ENCODE measurements at places on chromosomes 3 and 15.

GRCh38 chr15:98324341-98324970 is 323.9 kb upstream of the IGF1R start:
- no peak for DNase-seq

DNA sequence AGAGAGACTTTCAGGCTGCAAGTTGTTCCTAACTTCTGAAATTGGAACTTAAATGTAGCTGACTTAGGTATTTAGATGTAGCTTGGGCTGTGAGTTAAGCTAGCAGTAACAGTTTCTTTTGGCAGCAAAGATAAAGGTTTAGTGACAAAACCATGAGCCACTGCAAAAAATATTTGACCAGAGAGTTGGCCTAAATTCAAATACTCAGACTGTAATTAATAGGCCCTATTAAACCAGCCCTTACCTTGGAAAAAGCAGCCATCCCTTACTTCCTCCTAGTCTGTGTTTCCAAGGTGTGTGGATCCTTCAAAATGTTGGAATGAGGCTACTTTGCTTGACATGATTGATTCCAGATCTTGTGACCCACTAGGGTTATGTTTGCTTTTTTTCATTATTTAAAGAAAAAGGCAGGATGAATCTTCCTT is 8.2 kb downstream of the TPM1 start:
- DNase-seq: no peak

GRCh38 chr3:127639173-127640041 is 10.4 kb downstream of the PODXL2 start:
- no peak for DNase-seq

GRCh38 chr3:134186391-134186790 is 64.3 kb downstream of the RYK start:
- DNase-seq: no peak

DNA sequence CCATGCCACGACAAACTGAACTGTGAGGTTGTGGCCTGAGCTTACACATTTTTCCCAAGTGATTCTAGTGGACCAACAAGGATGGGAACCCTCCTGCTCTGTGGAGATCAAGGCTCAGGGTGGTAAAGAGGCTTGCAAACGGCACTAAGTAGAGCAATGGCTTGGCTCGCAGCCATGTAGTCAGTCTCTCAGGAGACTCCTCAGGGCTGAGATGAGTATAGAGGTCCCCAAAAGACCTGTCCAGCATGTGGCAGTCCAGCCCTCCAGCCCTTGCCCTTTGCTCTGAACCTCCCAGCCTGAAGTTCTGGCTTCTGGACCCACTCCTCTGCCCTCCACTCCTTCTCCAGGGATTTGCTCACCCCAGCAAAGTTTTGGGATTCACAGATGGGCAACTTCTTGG is 8.3 kb upstream of the CAMP start:
- no peak for DNase-seq

DNA sequence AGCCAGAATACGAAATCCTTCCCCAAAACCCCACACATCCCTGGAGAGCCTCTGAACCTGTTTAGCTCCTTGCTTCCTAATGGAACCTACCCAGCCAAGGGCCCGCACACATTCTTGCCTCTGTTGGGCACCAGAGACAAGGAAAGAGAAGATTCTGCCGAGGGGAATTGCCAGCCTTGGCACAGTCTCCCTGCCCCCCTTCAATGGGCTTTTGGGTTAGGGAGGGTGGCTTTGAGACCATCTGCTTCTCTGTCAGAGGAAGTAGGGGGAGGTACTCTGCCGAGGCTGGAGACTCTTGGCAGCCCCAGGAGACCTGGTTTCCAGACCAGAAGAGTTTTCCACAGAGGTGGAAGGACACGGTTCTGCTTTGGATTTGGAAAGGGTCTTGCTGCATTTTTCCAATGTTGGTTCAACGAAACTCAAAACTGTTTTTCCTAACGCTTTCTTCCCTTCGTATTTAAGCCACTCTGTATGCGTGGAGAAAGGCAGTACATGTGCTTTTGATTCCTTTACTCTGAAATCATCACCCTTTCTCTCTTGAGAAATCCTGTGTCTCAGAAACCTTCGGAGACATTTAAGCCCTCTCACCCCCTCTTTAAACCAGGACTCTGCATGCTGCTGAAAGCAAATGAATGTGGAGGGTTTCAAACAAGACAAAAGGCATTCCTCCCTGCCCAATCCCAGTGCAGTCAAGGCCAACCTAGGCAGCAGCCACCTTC is 78.8 kb upstream of the PRR23C start:
- DNase-seq: no peak

DNA sequence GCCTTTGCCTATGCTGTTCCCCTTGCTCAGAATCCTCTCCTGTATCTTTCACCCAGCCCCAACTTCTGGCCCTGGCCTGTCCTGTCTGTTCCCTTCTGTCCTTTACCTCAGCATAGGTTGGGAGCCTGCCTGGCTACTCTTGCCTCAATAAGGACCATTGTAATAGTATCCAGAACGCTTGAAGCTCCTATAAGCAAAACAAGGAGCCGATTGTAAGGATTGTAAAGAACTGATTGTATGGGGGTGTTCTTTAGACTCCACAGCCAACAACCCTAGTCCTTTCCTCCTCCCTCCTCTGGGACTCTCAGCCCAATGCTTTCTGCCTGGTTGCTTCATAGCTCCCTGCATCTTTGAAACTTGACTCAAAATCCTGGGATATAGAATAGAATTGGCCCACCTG is 18.7 kb upstream of the RAD54L2 start:
- no peak for DNase-seq

DNA sequence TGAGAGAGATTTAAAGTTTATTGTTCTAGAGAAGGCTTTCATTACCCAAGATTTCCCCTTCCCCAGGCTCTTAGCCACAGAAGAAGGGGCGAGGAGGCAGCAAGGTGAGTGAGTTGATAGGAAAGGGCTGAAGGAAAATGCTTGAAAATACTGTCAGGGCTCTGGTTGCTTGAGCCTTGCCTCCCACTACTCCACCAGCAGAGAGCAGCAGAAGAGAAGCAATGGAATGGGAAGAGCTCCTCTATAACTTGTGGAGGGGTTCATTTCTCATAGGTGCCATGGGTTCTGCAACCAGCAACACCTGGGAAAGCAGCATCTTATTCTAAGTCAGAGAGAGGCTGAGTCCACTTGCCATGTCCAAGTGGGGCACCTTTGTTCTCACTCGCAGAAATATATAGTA is 184.0 kb upstream of the CNTN6 start:
- DNase-seq: no peak

DNA sequence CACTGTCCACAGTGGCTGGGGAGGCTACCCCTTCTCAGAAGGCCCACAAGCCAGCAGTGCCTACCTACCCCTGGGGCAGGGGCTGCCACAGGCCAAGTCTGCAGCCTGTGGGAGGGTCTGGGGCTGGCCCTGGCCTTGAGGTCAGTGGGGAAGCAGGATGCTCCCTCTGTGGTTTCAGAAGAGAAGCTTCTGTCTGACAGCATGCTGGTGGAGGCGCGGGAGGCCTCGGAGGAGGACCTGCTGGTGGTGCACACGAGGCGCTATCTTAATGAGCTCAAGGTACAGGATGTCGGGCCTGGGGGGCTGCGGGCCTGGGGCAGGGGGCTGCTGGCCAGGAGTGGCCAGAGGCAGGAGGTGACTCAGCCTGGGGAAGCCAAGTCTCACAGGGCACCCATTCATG is 3.2 kb downstream of the HDAC11 start:
- no peak for DNase-seq

DNA sequence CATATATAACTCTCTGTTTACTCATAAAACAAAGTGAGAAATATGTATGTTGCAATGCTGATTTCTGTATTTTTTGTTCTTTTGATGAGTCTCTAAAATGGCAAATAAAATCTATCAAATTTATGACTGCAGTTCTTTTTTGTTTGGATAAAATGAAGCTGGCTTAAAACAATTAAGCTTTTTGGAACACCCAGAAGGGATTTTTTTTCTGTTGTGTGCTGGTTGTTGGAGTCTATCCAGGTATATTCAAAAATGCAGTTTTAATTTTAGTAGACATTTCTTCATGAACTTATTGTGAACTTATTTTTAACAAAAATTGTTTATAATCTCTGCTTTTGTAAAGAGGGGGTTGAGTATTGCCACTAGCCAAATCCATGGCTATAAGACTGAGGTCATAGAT is 405.5 kb downstream of the RAP2B start:
- DNase-seq: no peak

- DNase-seq: peak; percentile 19
Observed at GRCh38 chr15:69145694-69146492, 14.5 kb upstream of the GLCE start.

GRCh38 chr3:3194861-3195260 is 15.4 kb upstream of the CRBN start:
- no peak for DNase-seq

GRCh38 chr3:128424508-128425069 is 42.1 kb downstream of the DNAJB8 start:
- DNase-seq: no peak

DNA sequence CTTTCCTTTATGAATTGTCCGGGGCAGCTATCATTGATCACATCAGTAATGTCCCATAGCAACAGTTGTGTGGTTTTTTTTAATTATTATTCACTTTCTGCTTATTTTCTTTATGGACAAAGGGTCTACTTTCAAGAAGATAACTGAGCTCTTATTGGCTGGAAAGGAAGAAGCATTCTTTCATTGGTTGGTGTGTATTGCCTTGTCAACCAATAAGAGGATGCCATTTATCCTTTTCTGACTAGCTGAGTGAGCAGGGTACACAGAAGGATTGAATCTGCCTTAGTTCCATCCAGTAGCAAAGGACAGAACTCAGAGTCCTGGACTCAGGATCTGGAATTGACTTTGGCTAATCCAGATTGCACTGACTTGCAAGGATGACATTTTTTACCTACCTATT is 13.2 kb upstream of the AEN start:
- no peak for DNase-seq

GRCh38 chr3:57464011-57464410 is 80.1 kb downstream of the DNAH12 start:
- DNase-seq: no peak

GRCh38 chr15:25246641-25247406 is 192.0 kb downstream of the UBE3A start:
- DNase-seq: no peak

DNA sequence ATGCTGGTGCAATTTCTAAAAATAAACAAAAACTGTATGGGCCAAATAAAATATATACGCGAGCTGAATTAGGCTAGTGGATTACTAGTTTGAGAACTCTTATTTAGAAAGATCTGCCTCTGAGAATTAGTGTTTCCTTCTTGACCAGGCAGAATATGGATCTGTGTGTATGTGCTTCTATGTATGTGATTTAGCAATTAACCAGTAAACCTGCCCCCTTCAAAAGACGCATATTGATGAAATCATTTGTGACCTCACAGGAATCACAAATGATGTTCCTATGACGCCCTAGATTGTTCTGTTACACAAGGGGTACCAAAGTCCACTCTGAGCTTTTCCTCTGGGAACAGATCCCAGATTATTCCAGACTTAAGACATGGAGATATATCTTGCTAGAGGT is at the start of gene TUSC7:
TUSC7 (plus strand) TSS at position 301 of the 400 bp plus-strand sequence.
- DNase-seq: no peak

GRCh38 chr15:72365844-72366243 is 10.0 kb downstream of the HEXA start:
- DNase-seq: no peak

GRCh38 chr3:111853068-111853467 is 6.0 kb upstream of the PHLDB2 start:
- no peak for DNase-seq

DNA sequence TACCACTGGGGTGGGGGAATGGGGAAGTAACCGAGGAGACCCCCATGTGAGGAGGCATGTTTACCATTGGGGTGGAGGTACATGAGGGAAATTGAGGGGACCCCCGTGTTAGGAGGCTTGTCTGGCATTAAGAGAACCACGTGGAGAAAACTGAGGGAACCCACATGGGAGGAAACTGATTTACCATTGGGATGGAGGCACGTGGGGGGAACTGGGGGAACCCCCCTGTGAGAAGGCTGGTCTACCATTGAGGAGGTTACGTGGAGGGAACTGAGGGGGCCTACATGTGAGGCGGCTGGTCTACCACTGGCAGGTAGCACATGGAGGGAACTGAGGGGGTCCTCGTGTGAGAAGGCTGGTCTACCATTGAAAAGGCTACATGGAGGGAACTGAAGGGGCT is 159.4 kb downstream of the FBLN2 start:
- DNase-seq: no peak

DNA sequence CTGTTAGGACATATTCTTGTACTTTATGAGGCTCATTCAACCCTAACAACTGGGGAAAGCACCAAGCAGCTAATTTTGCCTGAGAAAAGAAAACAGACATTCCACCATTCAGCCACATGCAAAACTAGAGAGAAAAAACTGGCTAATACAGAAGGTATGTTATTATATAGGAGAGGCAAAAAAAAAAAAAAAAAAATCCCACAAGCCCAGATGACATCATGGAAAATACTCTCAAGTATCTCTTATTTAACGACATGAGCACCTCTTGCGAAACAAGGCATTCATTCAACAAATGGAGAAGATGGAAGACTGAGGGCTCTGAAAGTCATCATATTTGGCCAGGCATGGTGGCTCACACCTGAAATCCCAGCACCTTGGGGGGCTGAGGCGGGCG is 61.5 kb downstream of the PRICKLE2 start:
- DNase-seq: no peak

GRCh38 chr15:40854161-40854560 is 10.3 kb downstream of the SPINT1 start:
- no peak for DNase-seq

DNA sequence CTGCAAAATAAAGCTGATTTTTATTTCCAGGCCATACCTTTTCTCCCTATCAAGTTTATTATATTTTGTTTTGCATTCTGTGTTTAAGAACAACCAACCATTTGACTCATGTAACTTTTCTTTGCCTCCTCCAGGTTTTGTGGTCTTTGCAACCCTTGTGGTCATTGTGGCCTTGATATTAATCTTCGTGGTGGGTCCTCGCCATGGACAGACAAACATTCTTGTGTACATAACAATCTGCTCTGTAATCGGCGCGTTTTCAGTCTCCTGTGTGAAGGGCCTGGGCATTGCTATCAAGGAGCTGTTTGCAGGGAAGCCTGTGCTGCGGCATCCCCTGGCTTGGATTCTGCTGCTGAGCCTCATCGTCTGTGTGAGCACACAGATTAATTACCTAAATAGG is 27.6 kb downstream of the NIPA2 start:
- no peak for DNase-seq

GRCh38 chr3:159348431-159348830 is 546.6 kb downstream of the MFSD1 start:
- no peak for DNase-seq

- DNase-seq: no peak
Observed at GRCh38 chr15:62573876-62574275, 408.8 kb upstream of the C2CD4B start.

GRCh38 chr15:90869601-90870353 is 1.4 kb downstream of the FURIN start:
- no peak for DNase-seq

DNA sequence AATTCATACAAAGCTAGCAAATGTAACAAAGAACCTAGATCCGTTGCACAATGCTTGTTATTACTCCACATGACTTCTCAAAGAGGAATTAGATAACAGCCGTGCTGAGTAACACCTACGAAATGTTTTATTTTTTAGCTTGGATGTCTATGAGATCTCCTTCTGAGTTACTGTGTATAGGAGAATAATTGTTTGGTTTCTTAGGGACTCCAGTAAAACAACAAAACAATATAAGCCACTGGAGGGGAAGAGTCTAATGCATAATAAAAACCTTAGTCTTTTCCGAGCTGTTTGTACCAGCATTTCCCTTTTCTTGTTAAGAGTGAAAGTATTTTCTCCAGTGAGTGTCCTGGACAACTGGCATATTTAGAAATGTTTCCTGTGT is 15.6 kb downstream of the SNAP23 start:
- no peak for DNase-seq
